Kidney (tissue), 22 donors: ENCODE measurements at places on chromosomes 11 and 22.

DNA sequence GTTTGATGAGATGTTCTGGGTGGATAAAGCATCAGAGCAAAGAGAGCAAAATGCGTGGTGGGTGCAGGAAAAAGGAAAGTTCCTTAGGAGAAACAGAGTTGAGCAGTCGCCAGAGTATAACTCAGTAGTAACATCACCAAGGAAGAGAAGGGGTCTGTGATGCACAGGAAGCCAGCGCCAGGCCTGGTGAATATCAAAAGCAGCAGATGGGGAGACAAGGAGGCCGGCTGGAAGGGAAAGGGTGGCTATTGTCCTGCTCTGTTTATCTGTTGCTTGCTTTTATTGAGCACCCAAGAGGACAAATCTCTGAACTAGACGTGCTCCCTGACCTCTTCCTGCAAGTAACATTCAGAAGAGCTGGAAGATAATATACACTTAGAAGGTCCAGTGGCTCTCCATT, 52.7 kb upstream of the GRAMD1B start:
- DNase-seq = no peak

DNA sequence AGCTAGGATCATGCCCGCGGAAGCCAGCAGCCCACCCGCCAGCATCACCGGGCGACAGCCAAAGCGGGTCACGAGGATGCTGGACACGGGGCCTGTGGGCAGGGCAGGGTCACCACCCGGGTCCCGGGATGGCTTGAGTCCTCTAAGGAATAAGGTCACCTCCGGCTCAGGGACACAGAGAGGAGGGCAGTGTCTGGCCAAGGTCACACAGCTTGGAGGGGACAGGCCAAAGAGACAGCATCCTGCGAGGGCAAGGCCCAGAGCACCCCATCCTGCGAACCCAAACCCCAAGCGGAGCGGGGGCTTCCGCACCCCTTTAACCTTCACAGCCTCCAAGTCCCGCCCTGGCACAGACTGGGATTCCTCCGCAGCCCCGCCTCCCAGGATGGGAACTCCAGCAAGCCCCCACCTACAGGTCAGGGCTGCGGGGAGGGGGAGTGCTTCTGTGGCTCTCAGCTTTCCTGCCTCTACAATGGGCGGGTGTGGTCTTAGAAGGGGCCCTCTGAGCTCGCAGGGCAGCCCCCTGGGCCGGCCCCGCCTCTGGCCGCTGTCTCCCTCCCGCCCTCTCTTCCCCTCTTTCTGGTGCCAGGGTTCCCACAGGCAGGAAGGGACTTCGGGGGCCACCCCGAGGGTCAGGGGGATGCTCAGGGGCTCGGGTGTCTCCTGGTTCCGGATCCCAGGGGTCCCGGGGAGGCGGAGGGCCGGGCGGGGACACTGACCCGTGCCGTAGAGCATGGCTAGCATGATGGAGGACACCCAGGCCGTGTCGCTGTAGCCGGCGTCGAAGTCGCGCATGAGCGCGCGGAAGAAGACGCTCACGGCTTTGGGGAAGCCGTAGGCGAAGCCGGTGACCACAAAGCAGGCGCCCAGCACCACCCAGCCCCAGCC, 1.8 kb downstream of the SLC16A8 start:
- DNase-seq = peak; percentile 78

- no peak for DNase-seq
Measured at GRCh38 chr11:48008951-48009270, 28.6 kb downstream of the PTPRJ start.

- DNase-seq = no peak
Measured at GRCh38 chr11:65219930-65220213, 38.1 kb downstream of the CAPN1 start.

GRCh38 chr11:123659311-123659710, 4.9 kb upstream of the SCN3B start:
- no peak for DNase-seq

DNA sequence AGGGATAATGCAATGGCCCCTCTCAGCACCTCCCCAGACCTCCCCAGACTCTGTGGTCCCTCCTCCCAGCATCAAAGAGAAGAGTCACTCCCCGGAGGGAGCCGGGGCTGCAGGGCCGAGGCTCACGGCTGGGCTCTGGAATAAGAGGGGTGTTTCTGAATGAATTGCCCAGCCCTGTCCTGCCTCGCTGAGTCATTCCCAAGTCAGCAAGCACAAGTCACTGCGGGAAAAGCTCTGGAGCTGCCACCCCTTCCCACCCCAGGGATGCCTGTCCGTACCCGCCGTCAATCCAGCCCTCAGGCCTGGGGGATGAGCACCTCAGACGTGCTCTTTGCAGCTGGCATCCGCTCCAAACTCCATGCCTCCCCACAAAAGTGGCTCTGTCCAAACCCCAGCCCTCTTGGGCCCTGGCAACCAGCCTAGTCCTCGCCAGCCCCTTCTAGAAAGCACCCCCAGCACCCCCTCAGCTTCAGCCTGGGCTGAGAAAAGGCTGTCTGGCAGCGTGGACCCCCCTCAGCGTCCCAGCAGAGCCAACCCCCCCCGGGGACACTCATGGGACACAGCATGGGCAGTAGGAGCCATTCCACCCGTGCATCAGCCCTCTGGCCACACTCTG, 22.7 kb downstream of the CELSR1 start:
- no peak for DNase-seq

- no peak for DNase-seq
Measured at GRCh38 chr11:127925475-127925874, 661.9 kb downstream of the ETS1 start.

GRCh38 chr22:17655289-17655688, 16.7 kb downstream of the BCL2L13 start:
- no peak for DNase-seq

- DNase-seq = no peak
Measured at GRCh38 chr11:62857541-62857982, 18.2 kb upstream of the WDR74 start.

DNA sequence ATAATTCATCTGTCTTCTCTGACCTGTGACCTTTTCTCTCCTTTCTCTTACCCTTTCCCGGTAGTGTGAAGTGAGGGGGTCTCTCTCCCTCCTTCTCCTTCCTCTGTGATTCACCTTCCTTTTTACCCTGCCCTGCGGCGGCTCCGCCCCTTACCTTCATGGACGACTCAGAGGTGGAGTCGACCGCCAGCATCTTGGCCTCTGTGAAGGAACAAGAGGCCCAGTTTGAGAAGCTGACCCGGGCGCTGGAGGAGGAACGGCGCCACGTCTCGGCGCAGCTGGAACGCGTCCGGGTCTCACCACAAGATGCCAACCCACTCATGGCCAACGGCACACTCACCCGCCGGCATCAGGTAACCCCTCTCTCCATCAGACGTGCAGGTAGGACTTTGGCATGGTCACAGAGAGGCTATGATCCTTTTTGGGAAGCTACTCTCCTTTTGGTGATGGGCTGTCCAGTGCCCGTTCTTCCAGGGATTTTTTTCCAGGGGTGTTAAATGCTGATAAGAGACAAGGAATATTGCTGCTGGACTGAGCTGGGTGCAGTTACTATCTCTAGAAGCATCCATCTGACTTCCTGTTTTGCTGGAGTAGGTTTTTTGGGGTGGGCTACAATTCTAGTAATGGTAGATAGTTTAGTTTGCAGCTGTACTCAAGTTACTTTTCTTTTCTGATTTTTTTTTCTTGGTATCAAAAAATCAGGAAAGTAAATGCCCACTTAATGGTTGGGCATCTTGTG, 29.9 kb downstream of the CTNND1 start:
- DNase-seq = no peak

DNA sequence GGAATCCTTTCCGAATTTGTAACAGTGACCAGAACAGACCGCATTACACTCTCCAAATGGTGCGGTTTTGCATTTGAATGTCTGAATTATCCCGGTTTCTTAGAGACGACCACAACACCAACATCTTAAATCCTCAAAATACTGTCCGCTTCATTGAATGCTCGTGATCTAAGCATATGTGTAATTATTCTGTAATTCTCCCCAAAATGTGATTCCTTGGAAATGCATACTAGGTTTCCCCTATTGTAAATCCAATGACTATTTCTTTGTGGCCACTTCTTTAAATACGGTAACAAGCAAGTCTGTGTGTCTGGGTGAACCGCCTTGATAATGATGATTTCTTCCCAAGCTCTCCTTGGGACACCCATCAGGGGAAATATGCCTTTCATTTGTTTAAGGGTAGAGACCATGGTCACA, 87.3 kb upstream of the DBX1 start:
- DNase-seq = no peak

GRCh38 chr11:95792200-95792599, 1.9 kb downstream of the CEP57 start:
- DNase-seq = no peak

GRCh38 chr11:121741761-121742361, 289.1 kb upstream of the SORL1-AS1 start:
- peak; percentile 58 for DNase-seq

DNA sequence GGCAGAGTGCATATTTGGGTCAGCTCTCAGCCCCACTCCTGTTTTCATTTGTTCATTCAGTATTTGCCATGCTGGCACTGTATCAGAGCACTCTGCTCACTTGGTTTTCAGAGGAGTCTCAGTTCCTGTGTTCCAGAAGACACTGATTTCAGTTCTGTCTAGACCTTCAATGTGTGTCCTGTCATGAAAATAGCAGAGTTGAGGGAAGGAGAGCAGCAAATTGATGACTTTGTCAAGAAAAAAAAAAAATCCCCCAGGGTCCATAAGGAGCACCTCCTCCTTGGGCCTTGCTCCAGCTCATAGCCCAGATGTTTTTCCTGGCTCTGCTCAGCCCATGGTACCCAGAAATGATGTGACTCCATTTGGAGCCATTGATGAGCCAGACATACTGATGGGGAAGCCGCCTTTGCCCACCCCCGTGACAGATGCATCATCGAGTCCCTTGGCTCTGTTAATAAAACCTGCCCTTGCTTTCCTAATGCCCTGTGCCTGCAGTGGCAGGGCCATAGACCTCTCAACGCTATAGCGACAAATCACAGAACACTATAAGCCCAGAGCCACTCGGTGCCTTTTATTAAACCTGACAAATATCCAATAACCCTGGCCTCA, 107.0 kb downstream of the PKNOX2 start:
- no peak for DNase-seq

DNA sequence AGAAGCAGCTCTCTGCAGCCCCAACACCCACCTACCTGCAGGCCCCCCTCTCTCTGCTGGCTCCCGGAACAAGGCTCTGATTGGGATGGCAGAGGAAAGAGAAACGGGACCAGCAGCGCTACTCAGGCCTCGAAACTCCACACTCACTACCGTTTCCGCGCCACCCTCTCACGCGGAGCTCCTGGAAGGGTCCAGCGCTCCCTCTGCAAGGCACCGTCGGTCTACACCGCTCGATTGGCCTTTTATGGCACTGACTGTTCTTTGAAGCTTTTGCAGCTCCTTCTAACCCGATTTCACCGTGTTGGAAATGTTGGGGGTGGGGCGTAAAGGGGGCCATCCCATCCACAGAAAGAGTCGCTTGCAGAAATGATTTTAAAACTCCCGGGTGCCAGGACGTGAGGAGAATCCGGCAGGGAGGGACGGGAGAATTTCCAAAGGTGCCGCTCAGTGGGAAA, 323 bp upstream of the PANX1 start:
- peak; percentile 68 for DNase-seq

- peak; percentile 70 for DNase-seq
Measured at GRCh38 chr11:76208438-76209374, 2.4 kb upstream of the WNT11 start.

- DNase-seq = peak; percentile 39
Measured at GRCh38 chr11:116409238-116409637, 363.5 kb downstream of the BUD13 start.

GRCh38 chr22:43440104-43440387, 28.2 kb downstream of the MPPED1 start:
- DNase-seq = no peak

DNA sequence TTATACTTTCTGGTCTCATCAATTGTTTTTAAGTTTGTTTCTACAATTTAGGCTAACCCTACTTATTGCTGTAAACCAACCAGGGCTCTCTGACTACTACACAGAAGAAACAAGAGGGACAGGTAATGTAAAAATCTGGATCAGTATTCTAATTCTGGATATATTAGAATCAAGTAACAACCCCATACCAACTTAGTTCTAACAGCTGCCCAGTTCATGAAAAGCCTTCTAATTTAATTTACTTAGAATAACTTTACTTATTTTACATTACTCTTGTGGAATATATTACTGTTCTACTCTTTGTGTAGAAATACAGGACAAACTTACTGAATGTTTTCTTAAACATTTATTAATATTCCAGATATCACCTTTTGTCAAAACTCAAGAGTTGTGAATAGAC, 45.5 kb upstream of the DBX1 start:
- no peak for DNase-seq

- no peak for DNase-seq
Measured at GRCh38 chr22:38352436-38352835, 35.2 kb upstream of the CSNK1E start.

DNA sequence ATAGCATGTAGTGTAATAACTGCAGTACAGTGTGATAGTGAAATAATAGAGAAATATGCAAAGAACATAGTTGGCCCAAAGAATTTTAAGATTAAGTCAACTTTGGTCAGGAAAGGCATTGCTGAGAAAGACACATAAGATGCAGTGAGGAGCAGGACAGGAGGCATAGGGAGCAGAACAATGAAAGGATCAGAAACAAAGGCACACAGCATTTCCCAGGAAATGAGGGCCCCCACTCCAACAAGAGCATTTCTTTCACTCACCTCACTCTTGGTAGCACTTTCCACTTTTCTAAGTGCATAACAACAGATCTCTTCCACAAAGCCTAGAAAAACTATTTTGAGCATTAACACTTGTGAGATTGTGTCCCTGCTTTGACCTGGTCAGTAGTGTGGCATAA, 238.4 kb upstream of the FAT3 start:
- no peak for DNase-seq
